Thoracic aorta (tissue), 2 donors: ENCODE measurements at places on chromosomes 12 and 14.

- DNase-seq = no peak
These were observed 247.2 kb downstream of the ALX1 start for GRCh38 chr12:85527192-85527591.

- no peak for DNase-seq
These were observed 137.5 kb upstream of the CCND2 start for GRCh38 chr12:4135919-4136605.

- no peak for DNase-seq
These were observed 274.5 kb downstream of the GLT1D1 start for GRCh38 chr12:129127771-129128170.

GRCh38 chr14:77148510-77149231 lies 7.1 kb upstream of the ZDHHC22 start:
- DNase-seq = no peak

DNA sequence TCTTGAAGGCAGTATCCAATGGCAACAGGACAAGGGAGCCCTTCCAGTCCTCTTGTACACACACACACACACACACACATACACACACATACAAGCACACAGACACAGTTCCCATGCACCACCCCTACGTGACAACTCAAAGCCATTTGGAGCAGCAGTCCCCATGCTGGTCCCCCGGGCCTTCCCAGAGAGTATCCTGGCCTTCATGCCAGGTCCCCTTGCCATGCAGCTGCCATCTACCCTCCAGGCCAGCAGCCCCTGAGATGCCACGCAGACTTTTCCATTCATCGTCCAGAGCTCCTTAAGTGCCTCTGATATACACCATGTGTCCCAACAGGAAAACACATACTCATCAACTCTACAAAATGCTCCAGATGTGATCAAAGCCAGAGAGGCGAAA lies 159.5 kb downstream of the ANO2 start:
- no peak for DNase-seq

GRCh38 chr14:20799892-20800544 lies 2.6 kb downstream of the RNASE1 start:
- no peak for DNase-seq

- no peak for DNase-seq
These were observed 633 bp downstream of the RPAP3 start for GRCh38 chr12:47705229-47705565.

DNA sequence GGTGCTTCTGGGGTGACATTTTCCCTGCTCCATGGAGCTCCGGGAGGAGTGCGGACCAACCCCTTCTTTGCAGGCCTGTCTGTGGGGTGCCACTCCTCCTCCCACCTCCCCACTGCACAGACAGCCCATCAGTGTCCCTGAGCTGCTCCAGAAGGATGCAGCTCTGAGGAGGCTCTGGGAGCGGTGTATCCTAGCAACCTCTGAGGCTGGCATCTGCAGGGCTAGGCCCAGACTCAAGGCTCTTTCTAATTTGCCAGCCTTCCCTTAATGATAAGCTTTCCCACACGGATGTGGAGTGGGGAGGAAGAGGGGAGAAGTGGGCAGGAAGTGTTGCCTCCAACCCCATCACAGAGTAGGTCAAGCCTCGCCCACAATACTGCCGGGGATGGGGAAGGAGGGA lies 59.7 kb downstream of the CALM1 start:
- no peak for DNase-seq

GRCh38 chr14:21476523-21476924 lies 235 bp downstream of the RAB2B start:
- peak; percentile 55 for DNase-seq

GRCh38 chr14:74202113-74202512 lies 37.1 kb upstream of the VSX2 start:
- no peak for DNase-seq

GRCh38 chr12:112906712-112907414 lies at the start of gene OAS1:
OAS1 (plus strand) TSS chr12:112906962; CDS start chr12:112907040, 78 bp downstream.
- DNase-seq = no peak

- no peak for DNase-seq
These were observed 41.8 kb downstream of the KIAA0586 start for GRCh38 chr14:58469309-58469708.

- no peak for DNase-seq
These were observed 54.7 kb upstream of the EIF5 start for GRCh38 chr14:103279142-103280025.

- no peak for DNase-seq
These were observed 18.8 kb upstream of the PIK3C2G start for GRCh38 chr12:18242380-18243089.

DNA sequence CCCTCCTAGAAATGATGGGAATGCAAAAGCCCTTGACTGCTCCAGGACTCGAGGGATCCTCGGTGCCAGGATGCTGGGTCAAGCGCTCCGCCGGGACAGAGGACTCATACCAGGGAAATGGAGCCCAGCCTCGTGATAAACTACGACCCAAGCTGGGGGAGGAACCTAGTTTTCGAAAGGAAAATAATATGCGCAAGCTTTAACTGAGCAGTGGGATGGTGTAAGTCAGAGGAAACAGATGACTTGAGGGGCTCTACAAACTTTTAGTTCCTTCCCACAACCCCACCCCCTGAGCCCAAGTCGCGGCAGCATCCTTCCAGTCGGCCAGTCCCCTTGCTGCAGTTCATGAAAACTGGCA lies 654 bp upstream of the SUPT16H start:
- no peak for DNase-seq

DNA sequence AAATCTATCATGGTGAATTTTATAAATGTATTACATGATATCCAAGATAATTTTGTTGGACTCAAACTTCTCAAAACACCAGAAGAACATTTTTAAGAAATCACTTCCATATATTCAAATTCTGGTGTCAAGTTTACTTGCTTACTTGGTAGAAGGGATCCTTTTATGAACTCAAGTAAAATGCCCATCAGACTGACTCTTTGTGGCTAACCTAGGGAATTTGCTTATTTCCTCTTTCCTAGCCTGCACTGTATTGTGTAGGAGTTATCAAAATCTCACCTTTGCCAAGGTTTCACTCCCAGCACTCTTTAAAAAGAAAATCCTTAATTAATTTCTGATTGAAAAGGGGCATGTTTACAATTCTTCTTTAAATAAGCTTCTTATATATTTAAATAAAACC lies 196.5 kb downstream of the DUSP6 start:
- no peak for DNase-seq

DNA sequence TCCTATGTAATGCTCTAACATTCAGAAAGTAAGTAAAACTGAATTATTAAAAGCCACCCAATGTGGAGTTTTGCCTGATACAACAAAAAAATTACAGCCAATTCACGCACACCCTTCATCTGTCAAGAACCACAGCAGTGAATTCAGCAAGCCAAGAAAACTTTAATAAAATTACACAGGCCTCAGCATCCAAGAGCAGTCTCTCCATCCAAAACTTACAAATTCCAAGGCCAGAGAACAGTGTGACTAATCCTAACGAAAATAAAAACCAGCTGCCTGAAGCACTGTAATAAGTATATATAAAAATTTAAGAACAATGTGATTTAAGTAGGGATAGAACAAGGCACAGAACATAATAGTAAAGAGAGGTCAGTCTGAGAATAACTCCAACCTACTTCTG lies 54.2 kb downstream of the SIX6 start:
- DNase-seq = no peak

GRCh38 chr12:49064767-49065152 lies 4.2 kb upstream of the KMT2D start:
- DNase-seq = no peak

DNA sequence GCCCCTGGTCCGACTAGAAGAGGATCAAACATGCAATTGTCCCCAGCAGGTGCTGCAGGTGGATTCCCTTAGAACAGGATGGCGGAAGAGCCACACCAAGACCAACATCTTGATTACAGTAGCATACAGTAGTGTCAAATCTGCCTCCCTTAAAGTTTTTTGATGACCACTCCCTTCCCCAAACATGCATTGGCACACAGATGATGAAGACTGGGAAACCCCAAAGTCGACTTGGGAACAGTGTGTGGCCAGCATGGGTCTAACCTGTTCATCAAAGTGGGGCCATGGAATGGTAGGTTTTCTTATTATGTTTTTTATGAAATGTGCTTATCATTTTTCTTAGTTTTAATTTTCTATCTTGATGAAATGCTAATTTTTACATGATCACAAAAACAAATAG lies 8.8 kb downstream of the PLXNC1 start:
- DNase-seq = no peak

- no peak for DNase-seq
These were observed 4.9 kb upstream of the ANKLE2 start for GRCh38 chr12:132766380-132767085.

DNA sequence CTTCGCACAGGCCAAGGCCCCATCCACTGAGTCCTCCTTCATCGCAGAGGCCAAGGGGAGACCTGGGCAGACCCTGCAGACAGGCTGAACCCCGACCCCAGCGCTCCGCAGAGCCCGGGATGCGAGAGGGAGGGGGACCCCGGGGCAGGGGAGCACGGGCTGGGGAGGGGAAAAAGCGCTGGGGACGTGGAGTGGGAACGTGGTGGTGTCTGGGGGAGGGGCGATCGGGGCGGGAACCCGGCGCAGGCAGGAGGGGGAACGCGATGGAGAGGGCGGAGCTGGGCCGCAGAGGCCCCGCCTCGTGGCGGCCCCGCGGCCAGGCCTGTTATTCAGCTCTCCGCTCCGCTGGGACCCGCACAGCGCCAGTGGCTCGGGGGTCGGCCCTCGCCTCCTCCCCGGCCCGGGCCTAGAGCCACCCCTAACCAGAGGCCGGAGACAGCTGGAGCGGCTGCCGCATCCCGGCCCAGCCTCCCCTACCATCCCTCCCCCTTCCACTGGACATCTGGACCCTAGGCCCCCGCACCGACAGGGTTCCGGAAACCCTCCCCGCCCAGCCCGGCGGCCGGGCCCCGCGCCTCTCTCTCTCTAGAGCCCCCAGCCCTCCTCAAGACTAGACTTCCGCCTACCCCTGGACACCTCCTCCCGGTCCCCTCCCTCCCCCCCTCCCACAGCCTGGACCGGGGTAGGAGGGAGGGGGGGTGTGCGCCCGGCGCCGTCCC lies at the start of gene ARHGEF25:
TSS of gene ARHGEF25 (plus strand) at position 328 of the 719 bp plus-strand sequence. CDS start 460 bp downstream, outside the sequence.
- no peak for DNase-seq

GRCh38 chr12:23891115-23891514 lies 58.4 kb downstream of the SOX5 start:
- DNase-seq = no peak

- DNase-seq = peak; percentile 9
These were observed at the start of gene BDKRB2 for GRCh38 chr14:96204151-96205058. BDKRB2 (plus strand) TSS chr14:96204839; CDS start chr14:96237108, 32,269 bp downstream.

GRCh38 chr14:66468778-66469367 lies 17.3 kb upstream of the CCDC196 start:
- no peak for DNase-seq

DNA sequence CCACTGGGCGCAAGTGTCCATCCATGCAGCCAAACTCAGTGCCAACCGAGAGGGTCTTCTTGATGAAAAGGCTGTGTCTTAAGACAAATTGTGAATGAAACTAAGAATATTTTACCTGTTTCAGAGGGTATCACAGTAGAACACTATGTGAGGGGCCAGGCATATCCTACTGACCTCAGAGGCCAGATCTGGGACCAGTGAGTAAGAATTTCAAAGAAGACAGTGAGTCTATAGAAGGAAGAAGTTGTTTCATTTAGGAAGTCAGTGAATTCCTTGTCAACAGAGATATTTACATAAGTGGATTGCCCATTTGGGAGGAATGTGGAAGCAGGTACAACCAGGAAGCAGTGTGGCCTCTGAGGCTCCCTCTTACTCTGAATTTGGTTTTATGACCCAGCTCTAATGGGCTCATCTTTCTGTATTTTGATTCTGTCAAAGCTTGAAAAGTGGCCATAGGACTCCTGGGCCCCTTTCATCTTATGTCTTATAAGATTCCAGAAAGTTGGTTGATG lies 137.4 kb downstream of the ZNF664 start:
- no peak for DNase-seq

- no peak for DNase-seq
These were observed 108.1 kb downstream of the LRIG3 start for GRCh38 chr12:58812214-58812613.

GRCh38 chr12:116874324-116874995 lies 6.8 kb downstream of the HRK start:
- no peak for DNase-seq

GRCh38 chr14:58059126-58059525 lies 92.9 kb downstream of the ARMH4 start:
- no peak for DNase-seq

GRCh38 chr12:126899926-126900792 lies 1366.8 kb upstream of the TMEM132C start:
- DNase-seq = no peak

- DNase-seq = no peak
These were observed 15.6 kb downstream of the CEP170B start for GRCh38 chr14:104880584-104881210.

DNA sequence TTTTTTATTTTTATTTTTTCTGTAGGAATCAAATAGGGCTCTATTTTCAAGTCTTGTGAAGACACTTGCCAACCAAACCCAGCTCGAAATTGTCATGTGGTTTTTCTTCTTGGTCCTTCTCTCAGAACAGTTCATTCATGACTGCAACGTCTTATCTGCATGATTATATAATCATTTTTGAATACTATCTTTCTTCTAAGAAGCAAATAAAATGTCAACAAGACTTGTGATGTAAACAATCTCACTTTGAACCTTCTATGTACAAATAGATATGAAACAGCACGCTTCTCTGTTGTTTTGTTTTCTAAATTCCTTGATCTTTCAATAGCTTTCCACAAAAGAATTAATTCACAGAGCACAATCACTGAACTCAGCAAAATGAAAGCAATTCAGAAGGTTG lies 320.7 kb downstream of the SOX5 start:
- no peak for DNase-seq

DNA sequence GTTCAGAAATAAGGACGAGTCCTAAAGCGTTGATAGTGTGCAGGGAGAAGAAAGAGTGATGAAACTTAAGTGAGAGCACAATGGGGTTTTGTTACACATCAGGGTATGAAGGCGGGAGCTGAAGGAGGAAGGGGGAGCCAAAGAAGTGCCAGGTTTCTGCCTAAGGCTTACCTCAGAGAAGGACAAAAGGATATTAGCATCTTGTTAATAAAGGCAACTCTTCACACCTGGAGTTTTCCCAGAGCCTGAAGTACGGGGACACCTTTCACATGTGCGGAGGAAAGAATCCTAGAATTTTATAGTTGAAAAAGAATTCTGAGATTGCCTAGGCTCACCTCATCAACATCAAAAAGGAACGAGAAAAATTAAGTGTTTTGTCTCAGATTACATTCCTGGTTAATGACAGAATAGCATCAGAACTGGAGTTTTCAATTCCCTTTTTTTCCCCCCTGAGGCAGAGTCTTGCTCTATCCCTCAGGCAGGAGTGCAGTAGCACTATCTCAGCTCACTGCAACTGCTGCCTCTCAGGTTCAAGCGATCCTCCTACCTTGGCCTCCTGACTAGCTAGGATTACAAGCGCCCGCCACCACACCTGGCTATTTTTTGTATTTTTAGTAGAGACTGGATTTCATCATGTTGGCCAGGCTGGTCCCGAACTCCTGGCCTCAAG lies 2.2 kb upstream of the SAV1 start:
- no peak for DNase-seq

DNA sequence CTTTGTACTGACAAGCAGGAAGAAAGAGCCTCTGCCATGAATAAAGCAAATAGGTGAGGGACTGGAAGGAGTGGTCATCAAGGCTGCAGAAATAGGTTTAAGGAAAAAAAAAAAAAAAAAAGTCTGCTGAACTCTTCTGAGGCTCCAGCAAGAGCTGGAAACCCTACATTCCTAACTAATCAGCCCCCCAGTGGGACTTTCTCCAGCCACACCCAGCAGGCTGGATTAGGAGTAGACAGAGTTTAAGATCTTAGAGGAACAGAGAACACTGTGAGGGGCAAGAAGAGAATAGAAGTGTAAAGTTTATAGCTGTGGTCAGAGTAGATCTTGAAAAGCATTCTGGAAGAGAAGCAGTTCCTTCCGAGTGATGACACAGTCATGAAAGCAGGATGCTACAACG lies 66.4 kb downstream of the ATXN2 start:
- DNase-seq = no peak
